ENCODE measurements at places on chromosomes 2 and 18.

GRCh38 chr2:146241023-146241422 is 1603.8 kb upstream of the ACVR2A start:
- no peak for DNase-seq

- DNase-seq, result no peak
Observed at GRCh38 chr2:158407031-158407430, 49.5 kb downstream of the CCDC148 start.

DNA sequence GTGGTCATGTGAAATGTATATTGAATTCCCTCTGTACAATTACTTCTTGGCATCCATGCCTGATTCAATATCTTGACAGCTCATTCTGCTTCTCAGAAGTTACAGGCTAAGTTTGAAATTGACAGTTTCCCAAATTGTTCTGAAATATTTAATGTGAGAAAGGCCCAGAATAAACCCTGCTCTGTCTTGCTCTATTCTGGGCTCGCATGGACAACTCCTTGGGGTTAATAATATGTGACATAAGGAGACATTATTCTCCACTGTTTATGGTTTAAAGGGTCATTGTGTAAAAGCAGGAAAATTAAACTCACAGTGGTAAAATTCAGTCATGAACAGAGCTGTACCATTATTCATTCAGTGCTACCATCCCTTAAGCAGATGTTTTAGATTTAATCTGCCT is 160.7 kb upstream of the CNTNAP5 start:
- DNase-seq, result no peak

DNA sequence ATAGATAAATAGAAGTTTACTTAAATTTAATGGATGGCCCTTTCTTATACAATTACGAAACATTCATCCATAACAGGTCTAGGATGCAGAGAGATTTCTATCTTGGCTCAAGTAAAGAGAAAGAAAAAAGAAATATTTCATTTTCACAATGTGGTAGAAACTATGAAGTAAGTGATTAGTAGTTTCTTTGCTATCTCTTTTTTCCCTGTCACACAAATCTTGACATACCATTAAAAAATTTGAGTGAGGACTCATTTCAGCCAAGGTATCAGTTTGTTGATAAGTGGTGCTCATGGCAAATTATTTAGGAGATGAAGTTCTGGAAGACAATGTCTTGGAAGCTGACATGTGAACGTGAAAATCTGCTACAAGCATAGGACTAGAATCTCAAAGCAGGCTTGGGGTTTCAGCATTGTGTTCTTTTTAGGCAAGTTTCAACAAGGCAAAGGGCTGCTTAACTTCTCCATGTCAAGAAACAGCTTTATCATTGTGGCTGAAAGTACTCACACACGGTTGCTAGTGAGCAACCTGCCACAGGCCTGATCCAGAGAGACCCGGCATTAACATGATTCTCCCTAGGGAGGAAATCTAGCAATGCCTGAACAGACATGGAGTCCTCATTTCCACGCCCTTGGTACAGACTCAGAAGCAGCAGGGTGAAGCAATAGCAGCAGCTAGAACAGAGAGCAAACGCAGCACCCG is 414.6 kb downstream of the DLGAP1 start:
- no peak for DNase-seq

- DNase-seq, result no peak
Observed at GRCh38 chr2:237143118-237143517, 57.4 kb downstream of the COPS8 start.

DNA sequence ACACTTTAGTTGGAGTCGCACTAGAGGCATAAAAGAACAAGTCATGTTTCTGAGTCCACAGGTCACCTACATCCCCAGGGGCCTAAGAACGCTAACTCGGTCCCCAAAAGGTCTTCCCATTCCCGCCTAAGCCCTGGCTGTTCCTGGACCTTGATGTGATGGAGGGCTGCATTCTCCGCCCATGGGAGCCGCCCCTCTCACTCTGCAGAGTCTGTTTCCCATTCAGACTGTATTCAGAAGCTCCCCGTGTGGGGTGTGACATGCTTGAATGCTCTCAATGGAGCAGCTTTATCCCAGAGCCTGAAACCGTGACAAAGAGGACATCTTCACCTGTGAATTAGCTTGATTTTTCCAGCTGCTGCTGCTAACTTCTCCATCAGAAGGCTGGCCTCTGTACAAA is 319.0 kb upstream of the KLHL29 start:
- DNase-seq, result no peak

DNA sequence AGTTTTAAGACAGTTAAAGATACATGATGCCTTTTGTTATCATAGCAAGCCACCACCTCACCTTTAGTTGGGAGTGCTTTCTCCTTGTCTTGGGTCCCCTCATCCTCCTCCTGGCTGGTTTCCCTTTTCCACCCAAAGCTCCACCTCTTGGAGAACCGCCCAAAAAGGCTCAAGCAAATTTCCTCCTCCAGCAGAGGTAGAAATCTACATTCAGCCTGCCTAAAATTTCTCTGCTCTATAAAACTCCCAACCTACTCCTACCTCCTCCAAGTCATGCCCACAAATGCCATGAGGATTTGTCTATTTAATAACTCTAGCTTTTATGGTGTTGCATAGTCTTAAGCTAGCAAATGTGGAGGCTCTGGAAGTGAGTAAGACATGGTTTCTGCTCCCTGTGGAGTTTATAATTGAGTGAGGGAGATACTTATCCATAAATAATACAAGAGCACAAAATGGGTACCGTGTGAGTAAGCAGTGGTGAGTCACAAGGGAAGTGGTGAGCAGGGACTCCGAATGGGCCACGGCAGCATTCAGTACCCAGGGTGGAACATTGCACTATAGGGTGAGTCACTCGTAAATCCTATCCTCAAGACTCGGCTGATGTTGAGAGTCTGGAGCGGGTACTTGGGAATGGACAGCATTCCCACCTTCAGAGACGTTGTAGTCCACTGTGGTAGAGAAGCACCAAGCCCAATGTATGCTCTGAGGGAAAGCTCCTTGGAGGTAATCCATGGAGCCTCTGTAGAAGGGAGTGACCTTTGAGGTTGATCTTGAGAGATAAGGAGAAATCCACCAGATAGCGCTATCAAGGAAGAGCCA is 146.3 kb downstream of the RTN4 start:
- no peak for DNase-seq

DNA sequence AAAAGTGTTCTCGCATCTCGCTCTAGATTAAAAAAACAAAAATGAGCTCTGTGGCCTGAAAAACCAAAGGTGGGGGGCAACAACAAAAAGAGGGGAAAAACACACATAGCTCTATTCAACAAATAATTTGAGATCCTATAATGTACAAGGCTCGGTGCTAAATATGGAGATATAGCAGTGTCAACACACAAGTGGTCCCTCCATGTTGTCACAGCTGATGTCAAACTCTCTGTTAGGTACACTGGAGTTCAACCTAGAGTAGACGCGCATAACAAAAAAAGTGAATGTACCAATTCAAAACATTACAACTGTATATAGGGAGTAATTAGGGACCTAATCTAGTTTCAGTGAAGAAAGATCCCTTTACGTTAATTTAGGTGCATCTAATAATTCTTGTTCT is 5.9 kb downstream of the NCL start:
- no peak for DNase-seq

DNA sequence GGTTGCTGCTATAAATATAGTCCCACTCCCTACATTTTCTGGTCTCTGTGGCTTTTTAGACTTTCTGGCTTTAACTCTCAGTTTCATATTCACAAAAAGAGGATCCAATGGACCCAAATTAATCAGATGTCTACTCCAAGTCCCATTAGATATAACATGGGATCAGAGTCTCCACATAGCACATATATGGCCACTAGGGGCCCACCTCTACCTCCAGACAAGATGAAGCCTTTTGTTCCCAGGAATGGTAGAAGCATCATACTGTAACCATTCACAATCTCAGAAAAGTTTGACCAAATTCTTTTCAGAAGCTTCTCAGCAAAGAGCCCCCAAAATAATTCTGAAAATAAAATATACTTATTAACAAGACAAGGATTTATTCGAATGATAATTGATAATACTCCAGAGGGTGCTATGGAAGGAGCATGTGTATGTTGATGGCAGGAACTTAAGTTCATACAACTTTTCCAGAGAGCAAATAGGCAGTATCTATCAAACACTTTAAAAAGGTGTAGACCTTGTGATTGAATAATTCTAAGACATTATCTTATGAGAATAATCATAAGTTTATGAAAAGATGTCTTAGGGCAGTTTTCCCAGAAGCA is 382.3 kb upstream of the CRIM1 start:
- DNase-seq, result no peak

DNA sequence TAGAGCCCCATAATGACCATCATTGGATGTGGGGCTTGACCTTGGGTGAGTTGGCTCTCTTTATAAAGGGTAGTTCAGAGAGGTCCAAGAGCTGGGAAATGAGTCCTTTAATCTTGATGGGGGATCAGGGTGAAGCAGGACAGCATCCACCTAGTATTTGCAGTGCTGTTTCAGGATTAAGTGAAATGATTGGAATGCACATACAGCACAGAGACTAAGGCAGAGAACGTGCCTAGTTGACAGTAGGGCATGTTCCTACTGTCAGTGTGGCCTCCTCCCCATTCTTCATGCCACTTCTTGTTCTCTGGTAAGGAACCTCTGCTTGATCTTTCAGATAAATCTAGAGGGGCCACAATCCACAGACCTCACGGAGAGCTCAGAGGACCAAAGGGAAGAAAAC is 78.9 kb downstream of the TRIM43 start:
- DNase-seq, result no peak

DNA sequence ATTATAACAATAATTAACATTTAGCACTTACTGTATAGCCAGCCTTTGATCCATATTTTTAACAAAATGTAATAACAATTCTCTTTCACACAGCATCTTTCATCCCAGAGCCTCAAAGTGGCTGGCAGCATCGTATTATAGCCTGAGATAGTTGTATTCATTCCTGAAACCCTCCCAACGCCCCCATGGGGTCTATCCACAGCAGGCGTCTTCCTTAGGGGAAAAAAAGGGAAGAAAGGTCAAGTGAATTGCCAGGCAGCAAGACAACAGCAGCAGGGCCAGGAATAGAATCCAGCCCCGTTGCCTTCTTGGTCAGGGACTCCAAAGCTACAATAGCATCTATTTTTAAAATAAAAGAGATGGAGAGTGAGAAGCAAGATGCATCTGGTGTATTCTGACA is 424.4 kb upstream of the ID2 start:
- DNase-seq, result no peak

DNA sequence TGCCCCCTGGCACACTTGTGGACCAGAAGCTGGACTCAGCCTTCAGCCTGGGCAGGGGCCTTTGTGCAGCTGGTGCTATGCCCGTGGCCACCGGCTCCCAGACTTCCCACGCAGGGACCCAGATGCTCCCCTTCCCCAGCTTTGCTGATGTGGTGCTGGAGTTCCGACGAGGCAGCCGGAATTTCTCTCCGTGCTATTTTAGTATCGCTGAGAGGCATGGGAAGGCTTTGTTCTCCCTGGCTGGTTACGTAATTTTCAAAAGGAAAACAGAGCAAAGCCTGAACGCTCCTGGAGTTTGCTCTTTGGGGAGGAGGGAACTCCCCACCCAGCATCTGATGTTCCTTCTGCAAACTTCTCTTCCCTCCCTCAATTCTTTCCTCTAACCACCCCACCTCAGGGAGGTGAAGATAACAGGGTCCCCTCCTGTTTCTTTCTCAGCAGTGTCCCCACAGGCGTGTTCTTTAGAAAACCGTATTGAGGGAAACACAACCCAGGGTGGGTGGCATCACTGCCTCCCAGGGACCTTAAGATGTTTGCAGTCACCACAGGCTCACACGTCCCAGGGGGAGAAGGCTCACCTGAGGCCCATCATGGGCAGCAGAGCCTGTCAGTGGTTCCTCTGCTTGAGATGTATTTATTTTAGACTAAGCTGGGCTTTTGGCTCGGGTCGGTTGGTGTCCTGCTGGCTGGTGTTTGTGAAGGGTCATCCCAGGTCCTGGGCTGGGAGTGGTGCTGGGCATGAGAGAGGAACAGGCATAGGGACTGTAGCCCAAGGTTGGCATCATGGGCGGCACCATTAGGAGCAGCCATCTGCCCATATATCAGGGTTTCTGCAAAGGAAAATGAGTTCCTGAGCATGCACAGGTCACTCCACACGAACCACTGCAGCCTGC is 95.0 kb downstream of the MAPK4 start:
- DNase-seq, result no peak

DNA sequence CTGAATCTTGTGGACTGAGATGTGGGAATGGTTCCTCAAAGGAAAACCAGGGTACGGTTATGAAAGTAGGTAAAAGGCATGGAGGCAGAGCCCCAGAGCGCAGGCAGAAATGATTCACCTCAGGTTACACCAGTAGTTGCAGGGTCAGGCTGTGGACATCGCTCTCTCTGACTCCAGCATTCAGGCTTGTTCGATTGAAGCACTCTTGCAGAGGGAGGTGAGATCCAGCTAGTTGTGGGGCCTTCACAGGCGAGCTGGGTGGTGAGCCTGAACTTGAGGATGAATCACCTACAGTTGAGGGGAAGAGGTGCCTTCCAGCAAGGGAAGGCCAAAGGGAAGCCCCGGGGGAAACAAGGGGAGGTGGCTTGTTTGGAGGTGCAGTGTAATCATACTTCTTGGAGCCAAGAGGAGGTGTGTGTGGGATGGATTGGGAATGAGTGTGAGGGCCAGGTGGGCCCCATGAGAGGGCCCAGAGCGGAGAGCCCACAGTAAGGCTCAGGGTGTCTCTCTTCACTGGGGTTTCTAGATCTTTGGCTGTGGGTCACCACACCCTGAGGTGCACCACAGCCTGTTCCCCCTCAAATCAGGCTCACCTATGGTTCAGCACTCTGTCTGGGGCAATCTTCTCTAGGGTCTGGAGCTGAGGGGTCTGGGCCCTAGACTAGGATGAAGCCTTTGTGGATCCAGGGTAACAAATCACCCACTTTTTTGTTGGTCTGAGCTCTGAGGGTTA is 48.5 kb upstream of the MCFD2 start:
- DNase-seq, result no peak

GRCh38 chr2:121263996-121264715 is 20.8 kb downstream of the TFCP2L1 start:
- no peak for DNase-seq

DNA sequence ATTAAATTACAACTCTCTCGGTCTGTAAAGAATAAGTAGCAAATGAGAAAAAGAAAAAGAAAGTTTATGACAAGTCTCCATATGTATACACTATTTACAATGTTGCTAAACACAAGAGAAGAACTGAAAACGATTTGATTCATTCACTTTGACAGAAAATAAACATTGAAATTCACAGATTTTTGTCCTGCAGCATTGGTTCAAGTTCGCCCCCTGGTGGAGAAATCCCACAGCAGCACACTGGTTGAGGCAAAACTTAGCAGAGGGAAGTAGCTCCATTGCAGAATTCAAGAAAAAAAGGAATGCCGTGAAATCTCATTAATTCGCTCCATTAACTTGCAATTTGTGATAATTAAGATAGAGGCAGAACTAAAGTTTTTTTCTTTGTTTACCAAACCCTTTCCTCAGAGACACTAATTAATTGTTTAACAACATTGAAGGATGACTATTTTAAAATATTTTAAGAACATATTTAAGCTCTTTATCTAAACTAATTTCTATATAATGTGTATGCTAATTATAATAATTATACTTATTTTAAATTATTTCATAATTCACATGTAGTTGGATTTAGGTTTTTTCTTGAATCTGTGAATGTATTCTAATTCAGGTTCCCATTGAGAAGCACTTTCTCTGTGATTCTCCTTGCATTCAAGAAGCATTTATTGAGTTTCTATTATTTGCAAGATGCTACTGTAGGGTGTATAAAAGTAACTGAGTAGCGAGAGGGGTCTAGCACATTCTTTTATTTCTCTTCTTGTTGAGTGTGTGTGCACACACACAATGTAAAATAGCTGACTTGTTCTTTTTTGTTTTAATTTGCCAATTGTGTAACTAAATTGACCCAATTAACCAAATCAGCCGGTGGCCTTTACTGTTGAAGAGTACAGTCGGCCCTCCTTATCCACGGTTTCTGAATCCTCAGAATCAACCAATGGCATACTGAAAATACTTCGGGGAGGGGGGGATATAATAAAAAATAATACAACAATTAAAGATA is 74.1 kb downstream of the COL4A3 start:
- DNase-seq, result no peak

Data from NCI-H1436 treated with DMSO at 0.1 percent for 48 hours (cell line).